ENCODE measurements at places on chromosomes 2 and 18.
A peak's percentile ranks its signal among the peaks of the same experiment; 100 is the strongest.

DNA sequence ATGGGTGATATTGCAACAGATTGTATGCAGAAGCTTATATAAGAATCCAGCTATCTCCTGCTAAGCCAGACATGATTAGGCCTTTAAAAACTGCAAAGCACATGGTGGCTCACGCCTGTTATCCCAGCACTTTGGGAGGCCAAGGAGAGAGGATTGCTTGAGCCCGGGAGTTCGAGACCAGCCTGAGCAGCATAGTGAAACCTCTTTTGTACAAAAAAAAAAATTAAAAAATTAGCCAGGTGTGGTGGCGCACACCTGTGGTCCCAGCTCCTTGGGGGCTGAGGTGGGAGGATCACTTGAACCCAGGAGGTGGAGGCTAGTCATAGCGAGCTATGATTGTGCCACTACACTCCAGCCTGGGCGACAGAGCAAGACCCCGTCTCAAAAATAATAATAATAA lies 204.6 kb downstream of the TNS1 start:
- DNase-seq: no peak

- DNase-seq: no peak
These were observed 29.6 kb downstream of the MREG start for GRCh38 chr2:215983581-215984351.

GRCh38 chr2:46073540-46074046 lies 223.6 kb upstream of the EPAS1 start:
- no peak for DNase-seq

DNA sequence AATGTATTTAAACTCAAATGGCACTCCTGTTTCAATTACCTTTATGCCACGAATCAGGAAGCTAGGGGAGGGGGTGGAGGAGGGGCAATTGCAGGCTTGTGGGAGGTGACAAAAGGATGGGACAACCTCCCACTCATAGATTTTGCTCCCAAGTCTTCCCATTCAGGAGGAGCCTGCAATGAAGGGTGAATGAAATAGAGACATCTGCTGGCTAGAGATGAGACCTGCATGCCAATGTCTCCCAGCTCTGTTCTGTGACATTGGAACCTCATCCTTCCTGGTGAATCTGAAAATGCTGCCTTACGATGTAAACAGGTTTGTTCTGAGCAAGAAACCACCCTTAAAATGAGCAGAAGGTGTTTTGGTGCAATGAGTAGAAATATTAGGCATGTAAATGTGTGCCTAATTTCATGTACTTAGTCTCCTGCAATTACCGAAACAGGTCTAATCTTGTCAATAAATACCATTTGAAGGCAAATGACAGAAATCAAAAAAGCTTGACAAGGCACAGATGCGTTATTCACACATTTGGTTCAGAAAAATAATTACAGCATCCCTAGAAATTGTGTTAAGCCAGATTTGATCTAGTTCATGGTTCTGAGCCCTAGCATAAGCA lies 2.7 kb upstream of the PID1 start:
- DNase-seq: peak; percentile 31

DNA sequence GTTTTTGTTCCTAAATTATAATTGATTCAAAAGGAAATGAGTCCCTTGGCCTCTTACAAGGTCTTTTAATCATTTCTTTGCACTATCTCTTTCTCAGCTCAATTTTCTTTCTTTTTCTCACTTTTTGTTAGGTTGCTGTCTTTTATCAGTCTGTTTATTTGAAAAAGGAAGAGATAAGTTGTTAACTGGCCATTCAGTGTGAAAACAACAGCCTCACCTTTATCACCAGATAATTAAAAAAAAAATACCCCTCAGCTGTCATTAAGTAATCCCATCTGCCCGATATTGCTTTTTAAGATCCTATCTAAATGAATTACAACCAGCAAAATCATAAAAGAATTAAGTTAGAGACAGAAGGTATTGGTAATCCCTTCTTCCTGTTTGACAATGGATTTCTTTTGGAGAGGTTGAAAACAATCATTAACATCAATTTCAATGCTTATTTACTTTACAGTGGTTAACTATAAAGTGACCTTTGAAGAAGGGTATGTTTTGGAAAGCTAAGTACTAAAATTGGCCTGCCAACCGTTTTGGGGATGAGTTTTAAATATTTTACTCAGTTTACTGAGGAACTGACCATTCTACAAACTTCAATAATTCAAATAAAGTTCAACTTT lies 104.9 kb downstream of the TGIF1 start:
- peak; percentile 80 for DNase-seq

- no peak for DNase-seq
These were observed 382.1 kb downstream of the OSR1 start for GRCh38 chr2:18976168-18976961.

GRCh38 chr2:62362561-62362960 lies 143.4 kb downstream of the TMEM17 start:
- DNase-seq: no peak

DNA sequence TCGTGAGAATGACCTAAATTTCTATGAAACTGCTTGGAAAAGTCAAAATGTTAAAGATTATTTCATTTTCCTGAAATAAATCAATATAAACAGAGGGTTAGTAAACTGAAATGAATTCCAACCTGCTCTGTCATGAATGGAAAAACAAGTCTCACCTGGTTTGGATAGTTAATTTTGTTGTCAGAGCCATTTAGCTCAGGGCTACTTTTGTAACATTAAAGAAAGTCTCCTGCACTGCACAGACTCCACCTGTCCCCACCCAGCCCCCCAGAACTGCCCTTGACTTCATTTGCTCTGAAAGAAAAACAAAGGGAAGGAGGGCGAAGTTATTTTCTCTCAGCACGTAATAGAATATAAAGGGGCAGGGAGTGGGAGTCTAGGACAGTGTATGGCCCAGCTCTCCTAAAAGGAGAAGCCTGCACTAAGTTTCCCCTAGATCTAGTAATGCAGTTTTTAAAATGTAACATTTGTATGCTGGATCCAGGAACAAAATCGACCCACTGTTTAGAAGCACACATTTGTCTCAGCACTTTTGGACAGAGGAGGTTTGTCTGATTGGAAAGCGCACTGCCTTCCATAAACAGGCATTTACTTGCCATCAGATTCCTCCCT lies 54.2 kb upstream of the ACSL3 start:
- peak; percentile 2 for DNase-seq

GRCh38 chr2:234730066-234730640 lies 221.7 kb upstream of the SH3BP4 start:
- peak; percentile 23 for DNase-seq

- DNase-seq: no peak
These were observed 135.0 kb upstream of the PIEZO2 start for GRCh38 chr18:11284349-11284748.

- DNase-seq: no peak
These were observed 612.9 kb upstream of the POU3F3 start for GRCh38 chr2:104240984-104241383.

- DNase-seq: no peak
These were observed 71.5 kb downstream of the LTBP1 start for GRCh38 chr2:33018271-33018670.

DNA sequence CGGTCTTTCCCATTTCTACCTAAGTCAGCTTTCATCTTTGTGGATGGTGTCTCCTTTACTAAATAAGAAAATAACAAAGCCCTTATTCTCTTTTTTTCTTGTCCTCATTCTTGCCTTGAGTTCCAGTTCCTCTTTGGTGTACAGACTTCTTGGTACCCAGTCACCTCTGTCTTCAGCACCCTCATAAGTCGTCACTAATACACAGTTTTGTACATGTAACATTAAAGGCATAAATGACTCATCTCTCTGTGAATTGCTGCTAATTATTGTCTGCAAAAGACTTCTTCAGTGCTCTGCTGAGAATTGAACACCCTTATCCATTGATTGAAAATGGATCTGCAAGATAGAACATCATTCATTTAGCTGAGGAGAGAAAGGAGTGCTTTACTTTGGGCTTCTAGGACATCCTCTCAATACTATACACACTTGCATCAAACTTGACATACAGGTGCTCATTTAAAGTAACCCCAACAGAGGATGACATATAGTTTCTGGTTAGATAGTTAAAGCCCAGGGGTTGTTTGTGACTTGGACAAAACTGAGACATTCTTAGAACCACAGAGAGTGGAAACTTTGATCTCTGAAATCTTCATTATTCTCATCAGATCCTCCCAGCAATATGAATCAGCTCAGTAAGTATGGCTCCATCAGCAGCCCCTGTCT lies 97.0 kb downstream of the XRCC5 start:
- no peak for DNase-seq

GRCh38 chr2:234579231-234579962 lies 82.5 kb upstream of the ARL4C start:
- DNase-seq: peak; percentile 2
